ENCODE measurements at places on chromosomes 3 and 15. TPM values are rescaled to one million over a fixed set of nuclear protein-coding genes. Genes with fewer than 3 reads are reported as not detected.

AMIGO3 gene
- not detected for total RNA-seq

RBPMS2 gene
- total RNA-seq = 0.15 TPM

TMEM158 gene
- 5.5 TPM for total RNA-seq

PCOLCE2 gene
- 32.5 TPM for total RNA-seq

FRMD4B gene
- total RNA-seq = 13.0 TPM

DNA sequence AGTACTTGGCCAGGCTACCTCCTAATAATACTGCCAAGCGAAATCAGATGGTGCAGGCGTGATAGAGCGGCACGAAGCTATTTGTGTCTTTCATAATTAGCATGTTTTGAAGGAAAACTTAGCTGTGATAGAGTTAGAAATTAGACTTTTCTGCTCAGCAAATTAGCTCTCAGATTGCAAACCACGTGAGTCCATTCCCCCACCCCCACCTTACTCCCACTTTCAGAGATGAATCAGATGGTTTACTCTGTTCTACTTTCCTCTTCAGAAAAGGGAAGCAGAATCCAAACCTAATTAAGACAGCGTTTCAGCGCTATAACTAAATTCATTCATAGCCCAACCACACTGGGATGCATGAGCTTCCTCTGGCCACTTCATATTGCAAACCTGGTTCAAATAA is 214.6 kb downstream of the SLCO3A1 start:
- H3K4me3 ChIP-seq = no peak overlapping the region
- H3K4me1 ChIP-seq = peaks cover 11% of the 10 kb centered on the region
- H3K27ac ChIP-seq = no peak overlapping the region
- no peak for DNase-seq

GRCh38 chr3:123503203-123503602 is 54.3 kb upstream of the ADCY5 start:
- no peak overlapping the region for H3K4me3 ChIP-seq
- no peaks in the 10 kb centered on the region for H3K27me3 ChIP-seq
- no peak for DNase-seq
- H3K36me3 ChIP-seq = no peaks in the 10 kb centered on the region
- H3K4me1 ChIP-seq = peaks cover 15% of the 10 kb centered on the region

- H3K27me3 ChIP-seq = no peaks in the 10 kb centered on the region
- no peak overlapping the region for H3K27ac ChIP-seq
- no peak overlapping the region for H3K4me3 ChIP-seq
- H3K4me1 ChIP-seq = no peaks in the 10 kb centered on the region
- H3K36me3 ChIP-seq = no peaks in the 10 kb centered on the region
- no peak for DNase-seq
Measured at GRCh38 chr3:150261958-150262357, 146.1 kb upstream of the TSC22D2 start.

CDCP1 gene
- 0.12 TPM for total RNA-seq

- no peaks in the 10 kb centered on the region for H3K36me3 ChIP-seq
- H3K27ac ChIP-seq = no peak overlapping the region
- no peak for DNase-seq
- no peaks in the 10 kb centered on the region for H3K4me1 ChIP-seq
Measured at GRCh38 chr15:40146037-40146436, 14.8 kb upstream of the BUB1B start.

DNA sequence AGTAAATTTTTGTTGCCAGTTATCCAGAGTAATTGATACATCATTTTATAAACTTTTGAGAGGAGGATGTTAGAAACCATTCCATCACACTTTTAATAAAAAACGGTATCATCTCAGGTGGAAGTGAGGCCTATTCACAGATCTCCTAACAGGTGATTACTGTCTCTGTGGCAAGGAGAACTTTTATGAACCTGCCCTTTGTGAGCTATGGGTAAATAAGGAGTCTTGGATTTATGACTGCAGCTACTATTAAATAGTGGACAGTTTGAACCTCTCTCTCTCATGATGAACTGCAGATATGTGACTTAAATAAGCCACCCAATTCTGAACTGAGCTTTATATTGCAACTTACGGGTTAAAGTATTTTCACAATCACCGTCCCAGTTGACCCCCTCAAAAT is 45.7 kb downstream of the ZFAND6 start:
- no peak for DNase-seq
- no peaks in the 10 kb centered on the region for H3K36me3 ChIP-seq
- H3K27me3 ChIP-seq = no peaks in the 10 kb centered on the region
- H3K27ac ChIP-seq = no peak overlapping the region
- peaks cover 4% of the 10 kb centered on the region for H3K4me1 ChIP-seq

GPR156 gene
- 1.6 TPM for total RNA-seq

DPPA2 gene
- total RNA-seq = 1.2 TPM

ADGRG7 gene
- not detected for total RNA-seq

GRCh38 chr3:134077649-134078161 is 48.0 kb upstream of the SLCO2A1 start:
- H3K4me3 ChIP-seq = no peak overlapping the region
- H3K4me1 ChIP-seq = no peaks in the 10 kb centered on the region
- DNase-seq = no peak
- H3K27ac ChIP-seq = no peak overlapping the region

STARD5 gene
- total RNA-seq = 7.2 TPM

DNA sequence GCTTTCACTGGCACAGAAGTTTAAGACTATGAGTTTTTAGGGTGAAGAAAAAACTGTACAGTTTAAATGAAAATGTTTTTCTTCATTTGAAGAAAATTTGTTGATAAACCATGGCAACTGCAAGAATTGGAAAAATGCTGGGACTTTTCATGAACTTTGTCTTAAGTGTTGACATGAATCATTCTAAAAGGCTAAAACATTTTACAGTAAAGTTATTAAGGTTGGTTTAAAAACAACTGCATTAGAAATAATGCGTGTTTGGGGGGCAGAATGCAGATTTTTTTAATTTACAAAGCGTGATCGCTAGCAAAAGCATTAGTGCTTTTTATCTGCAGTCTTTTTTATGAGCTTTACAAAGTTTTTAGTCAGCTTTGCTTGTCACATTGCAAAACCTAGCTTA is 601.9 kb upstream of the TGFBR2 start:
- H3K27ac ChIP-seq = no peak overlapping the region
- H3K27me3 ChIP-seq = no peaks in the 10 kb centered on the region
- no peak for DNase-seq
- no peak overlapping the region for H3K4me3 ChIP-seq

DNA sequence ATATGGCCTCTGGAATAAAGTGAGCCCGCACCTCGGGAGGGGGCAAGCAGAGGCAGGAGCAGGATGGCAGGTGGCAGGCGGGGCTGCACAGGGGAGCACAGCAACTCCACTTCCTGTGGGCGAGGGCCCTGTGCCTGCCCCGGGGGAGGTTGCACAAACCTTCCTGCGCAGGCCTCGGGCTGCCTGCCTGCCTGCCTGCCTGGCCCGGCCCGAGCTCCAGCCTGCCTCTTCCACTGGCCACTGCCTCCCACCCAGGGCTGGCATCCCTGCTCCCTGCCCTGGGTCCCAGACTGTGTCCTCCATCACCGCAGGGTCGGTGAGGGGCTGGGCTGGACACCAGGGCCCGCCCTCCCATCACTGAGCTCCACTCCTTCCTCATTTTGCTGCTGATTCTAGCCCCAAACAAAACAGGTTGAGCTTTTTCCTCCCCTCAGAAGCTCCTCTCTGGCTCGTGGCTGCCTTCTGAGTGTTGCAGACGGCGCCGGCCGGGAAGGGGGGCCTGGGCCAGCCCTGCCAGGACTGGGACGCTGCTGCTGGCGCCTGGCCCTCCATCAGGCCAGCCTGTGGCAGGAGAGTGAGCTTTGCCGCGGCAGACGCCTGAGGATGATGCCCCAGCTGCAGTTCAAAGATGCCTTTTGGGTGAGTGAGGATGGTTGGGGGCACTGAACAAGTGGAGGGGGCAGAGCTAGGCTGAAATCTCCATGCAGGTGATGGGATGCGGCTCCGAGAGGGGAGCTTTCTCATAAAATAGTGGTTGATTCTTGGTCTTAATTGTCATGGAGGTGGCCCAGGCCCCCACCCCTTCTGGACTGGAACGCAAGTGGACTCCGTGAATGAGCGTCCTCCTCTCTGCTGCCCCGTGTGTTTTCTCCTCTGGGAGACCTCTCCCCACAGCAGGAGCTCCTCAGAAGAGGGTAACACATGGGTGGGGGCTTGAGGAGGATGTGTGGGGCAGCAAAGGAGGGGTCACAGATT is at the start of gene PSTPIP1:
PSTPIP1 (plus strand) TSS at position 156 of the 975 bp plus-strand sequence; CDS start at position 604, 448 bp downstream.
- H3K4me3 ChIP-seq = no peak within 1 kb of the TSS
- no peak for DNase-seq
- H3K27me3 ChIP-seq = no peaks in the 10 kb centered on the region

GRCh38 chr3:96264701-96265100 is 549.7 kb upstream of the EPHA6 start:
- H3K27me3 ChIP-seq = no peaks in the 10 kb centered on the region

GRCh38 chr3:158352551-158352950 is 218.4 kb upstream of the MLF1 start:
- no peaks in the 10 kb centered on the region for H3K27me3 ChIP-seq
- DNase-seq = no peak
- H3K4me3 ChIP-seq = no peak overlapping the region
- peaks cover under 1% of the 10 kb centered on the region for H3K4me1 ChIP-seq

DNA sequence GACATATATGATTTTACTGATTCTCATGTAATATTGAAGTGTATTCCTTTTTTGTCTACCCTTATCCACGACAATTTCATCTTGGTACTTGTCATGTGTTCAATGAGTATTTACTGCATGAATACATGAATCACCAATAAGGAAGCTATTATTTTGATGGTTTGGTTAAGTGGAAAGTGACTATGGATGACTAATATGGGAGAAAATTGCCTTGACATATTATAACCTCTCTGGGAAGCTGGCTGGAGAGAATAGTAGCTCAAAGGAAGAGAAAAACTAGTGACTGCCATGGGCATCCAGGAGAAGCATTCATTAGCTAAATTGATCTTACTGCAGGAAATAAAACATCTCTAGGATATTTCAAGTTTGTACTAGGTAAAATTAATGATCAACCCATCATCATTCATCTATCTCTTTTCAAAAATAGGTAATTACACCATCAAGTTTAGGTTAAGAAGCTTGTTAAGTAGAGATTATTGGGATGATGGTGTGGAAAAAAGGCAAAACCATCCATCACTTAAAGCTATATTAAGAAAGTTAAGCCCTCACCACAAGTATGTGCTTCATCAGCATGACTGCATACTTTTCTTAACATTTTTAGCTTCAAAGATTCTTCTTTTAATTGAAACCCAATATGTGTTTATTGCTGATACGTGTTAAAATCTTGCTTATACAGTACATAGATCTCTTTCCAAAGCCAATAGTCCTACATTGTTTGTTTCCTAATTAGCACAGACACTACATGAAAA is 455.2 kb upstream of the ARPP21 start:
- no peaks in the 10 kb centered on the region for H3K27me3 ChIP-seq
- no peaks in the 10 kb centered on the region for H3K4me1 ChIP-seq
- H3K4me3 ChIP-seq = no peak overlapping the region
- no peaks in the 10 kb centered on the region for H3K36me3 ChIP-seq

MYD88 gene
- total RNA-seq = 3.1 TPM

DNA sequence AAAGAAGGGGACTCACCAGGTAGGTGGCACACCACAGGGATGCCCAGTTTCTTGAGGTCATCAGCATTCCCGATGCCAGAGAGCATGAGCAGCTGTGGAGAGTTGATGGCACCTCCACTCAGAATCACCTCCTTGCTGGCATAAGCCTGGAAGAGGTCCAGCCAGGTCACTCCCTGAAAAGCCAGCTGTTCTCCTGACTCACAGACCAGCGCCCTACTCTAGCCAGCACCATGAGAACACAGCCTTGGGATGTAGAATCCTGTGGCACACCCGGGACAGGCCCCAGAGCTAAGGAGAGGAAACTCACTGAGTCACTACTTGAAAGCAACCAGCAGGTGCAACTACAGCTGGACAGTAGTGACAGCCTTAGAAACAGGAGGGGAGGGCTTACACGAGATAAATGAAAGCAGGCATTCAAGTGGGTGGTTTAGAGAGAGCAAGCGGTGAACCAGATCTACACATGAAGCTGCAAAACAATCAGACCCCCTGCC is 24.5 kb downstream of the CHDH start:
- no peaks in the 10 kb centered on the region for H3K27me3 ChIP-seq
- DNase-seq = no peak
- no peaks in the 10 kb centered on the region for H3K4me1 ChIP-seq
- no peak overlapping the region for H3K27ac ChIP-seq

DNA sequence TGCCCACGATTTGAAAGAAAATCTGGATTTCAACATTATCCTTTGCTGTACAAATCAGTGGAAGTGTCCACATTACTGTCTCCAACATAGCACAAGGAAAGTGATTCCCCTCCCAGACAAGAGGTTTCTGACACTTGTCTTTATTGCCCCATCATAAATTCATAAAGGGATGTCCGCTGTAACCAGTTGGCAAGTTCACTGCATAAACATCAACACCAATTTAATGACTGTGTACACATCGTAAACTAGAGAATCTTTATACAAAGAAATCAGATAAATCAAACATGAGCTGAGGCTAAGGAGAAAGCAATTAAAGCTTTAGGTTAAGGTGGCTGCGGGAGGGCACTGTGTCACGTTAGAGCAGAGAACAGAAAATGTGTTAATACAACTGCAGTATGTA is 129.8 kb downstream of the MEIS2 start:
- no peaks in the 10 kb centered on the region for H3K36me3 ChIP-seq
- no peak for DNase-seq
- no peak overlapping the region for H3K27ac ChIP-seq
- H3K4me1 ChIP-seq = no peaks in the 10 kb centered on the region
- no peaks in the 10 kb centered on the region for H3K27me3 ChIP-seq

GRCh38 chr3:150038830-150039229 is 68.1 kb upstream of the PFN2 start:
- H3K4me3 ChIP-seq = no peak overlapping the region
- no peak overlapping the region for H3K27ac ChIP-seq
- peaks cover 33% of the 10 kb centered on the region for H3K4me1 ChIP-seq
- no peak for DNase-seq

CYP1A2 gene
- total RNA-seq = not detected

DNA sequence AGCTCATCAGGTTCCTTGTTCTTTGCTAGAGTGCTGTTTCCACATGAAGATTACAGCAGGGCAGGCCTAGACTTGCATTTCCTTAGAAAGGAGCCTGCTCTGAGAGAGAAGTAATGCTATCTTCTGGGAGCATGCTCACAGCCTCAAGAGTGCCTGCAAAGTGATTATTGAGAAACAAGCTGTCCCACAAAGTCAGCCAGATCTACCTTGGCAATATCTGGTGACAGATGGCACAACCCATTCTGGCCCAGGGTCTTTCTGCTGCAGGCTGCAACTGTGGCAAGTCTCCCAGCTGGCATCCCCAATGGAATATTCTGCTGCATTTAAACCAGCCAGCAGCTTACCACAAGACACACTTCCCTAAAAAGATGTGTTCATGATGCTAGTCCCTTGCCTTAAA is 29.3 kb downstream of the MTMR10 start:
- no peak overlapping the region for H3K27ac ChIP-seq
- no peak for DNase-seq
- no peaks in the 10 kb centered on the region for H3K27me3 ChIP-seq
- no peak overlapping the region for H3K4me3 ChIP-seq
- no peaks in the 10 kb centered on the region for H3K4me1 ChIP-seq
